ENCODE measurements at places on chromosomes 13 and 19. TPM values are rescaled to one million over a fixed set of nuclear protein-coding genes. Genes with fewer than 3 reads are reported as not detected.

The KLK15 gene
- 2.1 TPM for polyA plus RNA-seq

The DENND1C gene
- polyA plus RNA-seq = 1.8 TPM

The LIM2 gene
- polyA plus RNA-seq = not detected

DNA sequence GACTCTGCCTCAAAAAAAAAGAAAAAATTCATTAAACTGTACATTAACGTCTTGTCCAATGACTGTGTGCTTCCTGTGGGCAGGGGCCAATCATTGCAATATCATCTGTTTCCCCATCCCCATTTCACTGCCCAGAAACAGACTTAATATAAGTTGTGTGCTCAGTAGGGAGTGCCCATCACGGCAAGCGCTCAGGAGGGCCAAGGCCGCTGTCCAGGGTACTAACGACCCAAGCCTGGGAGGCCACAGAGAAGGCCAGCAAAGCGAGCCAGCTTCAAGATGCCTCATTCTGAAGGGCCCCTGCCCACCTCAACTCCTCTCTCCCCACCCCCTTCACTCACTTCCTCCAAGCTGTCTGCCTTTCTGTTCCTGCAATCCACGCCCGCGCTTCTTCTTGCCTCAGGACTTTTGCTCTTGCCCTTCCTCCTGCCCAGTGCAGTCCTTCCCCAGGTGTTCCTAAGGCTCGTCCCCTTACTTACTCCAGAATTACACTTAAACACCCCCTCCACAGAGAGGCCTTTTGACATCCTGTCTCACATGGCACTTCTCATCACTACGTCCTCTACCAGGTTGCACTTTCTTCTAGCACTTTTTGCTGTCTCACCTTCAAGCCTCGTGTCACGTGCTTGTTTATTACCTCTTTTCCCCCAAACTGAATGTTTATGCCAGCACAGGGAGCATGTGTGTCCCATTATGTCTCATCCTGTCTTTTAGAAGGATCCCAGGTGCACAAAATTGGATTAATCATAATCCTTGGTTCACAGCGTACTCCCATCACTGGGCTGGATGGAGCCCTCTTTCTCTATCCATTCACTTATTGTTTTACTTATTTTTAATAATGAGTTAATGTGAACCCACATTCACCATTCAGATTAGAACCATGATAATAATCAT lies 11.3 kb upstream of the POU2F2 start:
- no peak for DNase-seq
- H3K4me1 ChIP-seq = no peaks in the 10 kb centered on the region
- no peaks in the 10 kb centered on the region for H3K36me3 ChIP-seq
- no peaks in the 10 kb centered on the region for H3K27me3 ChIP-seq

DNA sequence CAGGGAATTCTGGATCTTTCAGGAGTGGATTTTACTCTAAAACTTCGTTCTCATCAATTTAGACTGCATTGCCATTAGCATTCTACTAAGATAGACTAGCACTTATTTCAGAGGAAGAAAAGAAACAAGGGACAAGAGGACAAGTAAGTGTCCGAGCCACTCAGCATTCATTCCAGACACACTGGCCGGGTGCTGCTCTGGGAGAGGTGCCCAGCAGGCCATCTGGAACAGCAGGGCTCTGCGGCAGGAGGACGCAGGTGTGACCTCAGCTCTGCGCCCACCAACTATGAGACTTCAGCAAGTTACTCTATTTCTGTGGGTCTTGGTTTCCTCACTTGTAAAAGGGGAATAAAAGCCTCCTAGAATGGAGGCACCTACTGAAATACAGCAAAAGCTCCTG lies 4.2 kb downstream of the EPS15L1 start:
- no peak overlapping the region for H3K4me3 ChIP-seq
- H3K27me3 ChIP-seq = no peaks in the 10 kb centered on the region
- DNase-seq = no peak
- no peak overlapping the region for H3K27ac ChIP-seq

DNA sequence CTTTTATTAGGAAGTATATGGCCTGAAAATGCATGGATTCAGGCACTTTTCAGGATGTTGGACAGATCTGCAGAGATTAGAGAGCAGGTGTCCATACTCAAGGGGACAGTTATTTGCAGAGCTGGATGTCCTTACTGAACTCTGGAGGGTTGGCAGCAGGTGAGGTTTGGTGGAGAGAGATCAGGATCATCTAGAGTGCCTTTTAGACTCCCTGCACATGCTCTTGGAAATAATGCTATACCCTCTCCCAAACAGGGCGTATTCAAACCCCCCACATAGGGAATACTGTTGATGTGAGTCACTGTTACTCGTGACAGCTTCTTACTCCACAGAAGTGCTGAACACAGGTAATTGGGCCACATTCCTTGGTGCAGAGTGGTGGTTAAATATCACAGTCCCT lies 725.7 kb upstream of the SGCG start:
- H3K27ac ChIP-seq = no peak overlapping the region
- no peaks in the 10 kb centered on the region for H3K36me3 ChIP-seq
- H3K4me1 ChIP-seq = no peaks in the 10 kb centered on the region
- no peak for DNase-seq
- H3K4me3 ChIP-seq = no peak overlapping the region
- H3K27me3 ChIP-seq = no peaks in the 10 kb centered on the region

GRCh38 chr19:21604351-21604926 lies 99.0 kb downstream of the ZNF429 start:
- peak overlapping the region; percentile 79 for H3K27ac ChIP-seq
- H3K36me3 ChIP-seq = no peaks in the 10 kb centered on the region
- H3K4me1 ChIP-seq = peaks cover 13% of the 10 kb centered on the region
- H3K4me3 ChIP-seq = peak overlapping the region; percentile 51
- H3K27me3 ChIP-seq = no peaks in the 10 kb centered on the region

DNA sequence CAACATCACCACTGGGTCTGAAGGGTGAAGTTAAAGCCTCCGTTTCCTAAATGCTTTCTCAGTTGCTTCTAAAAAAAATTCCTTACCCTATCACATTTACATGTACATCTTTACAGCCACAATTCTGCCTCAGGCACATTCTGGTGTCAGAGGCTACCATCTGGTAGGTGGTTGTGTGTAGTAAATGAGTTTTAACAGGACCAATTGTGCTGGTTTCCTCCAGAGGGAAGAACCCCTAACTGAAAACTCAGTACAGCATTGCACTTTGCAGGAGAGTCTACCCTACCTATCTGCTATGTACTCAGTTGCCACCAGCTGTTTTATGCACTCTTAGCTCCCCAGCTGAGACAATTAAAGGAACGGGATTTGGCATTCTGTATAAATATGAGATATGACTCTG lies 1576.5 kb downstream of the PCDH9 start:
- H3K27ac ChIP-seq = no peak overlapping the region
- H3K36me3 ChIP-seq = no peaks in the 10 kb centered on the region
- no peak for DNase-seq
- H3K4me3 ChIP-seq = no peak overlapping the region
- no peaks in the 10 kb centered on the region for H3K4me1 ChIP-seq
- H3K27me3 ChIP-seq = no peaks in the 10 kb centered on the region

GRCh38 chr13:45733361-45733760 lies 31.2 kb downstream of the CBY2 start:
- no peaks in the 10 kb centered on the region for H3K36me3 ChIP-seq
- no peaks in the 10 kb centered on the region for H3K4me1 ChIP-seq
- no peaks in the 10 kb centered on the region for H3K27me3 ChIP-seq
- H3K4me3 ChIP-seq = no peak overlapping the region

- H3K4me3 ChIP-seq = no peak overlapping the region
- DNase-seq = no peak
- peaks cover 21% of the 10 kb centered on the region for H3K27me3 ChIP-seq
- no peaks in the 10 kb centered on the region for H3K4me1 ChIP-seq
Observed at GRCh38 chr19:38564981-38565690, 52.6 kb downstream of the MAP4K1 start.

DNA sequence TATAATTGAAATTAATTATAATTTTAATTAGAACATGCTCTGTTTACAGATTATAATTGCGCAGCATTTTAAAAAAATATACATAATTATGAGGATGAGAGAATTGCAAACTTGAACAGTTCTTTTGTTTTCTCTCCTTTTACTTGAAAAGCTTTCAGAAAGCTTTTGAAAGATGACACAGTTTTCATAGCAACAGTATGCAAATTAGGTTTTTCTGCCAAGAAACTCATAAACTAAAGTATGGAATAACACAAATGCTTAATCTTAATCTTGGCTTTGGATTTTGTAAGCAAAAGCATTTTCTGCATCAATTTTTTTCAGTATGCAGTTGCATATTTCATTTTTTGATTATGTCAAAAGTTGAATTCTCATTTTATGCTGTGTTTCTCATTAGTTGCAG lies 32.8 kb upstream of the AKAP11 start:
- no peak for DNase-seq
- H3K36me3 ChIP-seq = no peaks in the 10 kb centered on the region
- no peak overlapping the region for H3K27ac ChIP-seq
- H3K4me3 ChIP-seq = no peak overlapping the region
- H3K27me3 ChIP-seq = no peaks in the 10 kb centered on the region

- H3K36me3 ChIP-seq = no peaks in the 10 kb centered on the region
- no peaks in the 10 kb centered on the region for H3K4me1 ChIP-seq
- H3K4me3 ChIP-seq = no peak overlapping the region
- no peak for DNase-seq
- no peaks in the 10 kb centered on the region for H3K27me3 ChIP-seq
Observed at GRCh38 chr13:50214514-50214913, 199.3 kb downstream of the KCNRG start.

DNA sequence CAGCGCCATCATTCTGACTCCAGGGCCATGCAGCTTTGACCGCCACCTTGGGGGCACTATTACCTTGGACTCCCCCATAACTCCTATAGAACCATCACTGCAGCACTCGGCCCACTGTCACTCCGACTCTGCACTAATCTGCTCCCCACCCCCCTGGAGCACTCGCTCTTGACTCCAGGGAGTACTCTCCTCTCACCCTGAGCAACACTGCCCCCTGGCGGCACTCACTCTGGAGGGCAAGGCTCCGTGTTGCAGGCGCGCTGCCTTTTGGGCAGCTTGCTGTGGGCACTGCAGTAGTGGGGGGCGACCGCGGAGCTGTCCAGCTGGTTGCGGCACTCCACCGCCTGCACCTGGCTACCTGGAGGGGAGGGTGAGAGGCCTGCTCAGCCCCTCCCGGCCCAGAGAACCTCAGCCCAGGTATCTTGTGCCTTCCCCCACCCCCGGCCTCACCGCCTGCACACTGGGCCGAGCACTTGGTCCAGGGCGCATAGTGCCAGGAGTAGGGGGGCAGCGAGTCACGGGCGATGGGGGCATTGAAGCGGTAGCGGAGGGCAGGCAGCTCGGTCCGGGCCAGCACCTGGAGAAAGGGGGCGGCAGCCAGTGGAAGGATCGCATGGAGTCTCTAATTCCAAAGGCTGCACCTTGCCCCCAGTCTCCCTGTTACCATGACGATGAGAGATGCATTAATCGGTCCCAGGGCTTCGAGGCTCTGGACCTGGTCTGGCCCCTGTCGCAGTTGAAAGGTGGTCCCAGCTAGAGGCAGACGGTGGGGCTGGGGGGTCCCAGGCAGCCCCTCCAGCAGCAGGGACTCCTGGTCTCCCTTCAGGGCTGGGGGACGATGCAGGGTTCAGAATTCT lies 8.9 kb upstream of the MYO1F start:
- DNase-seq = no peak
- H3K27me3 ChIP-seq = no peaks in the 10 kb centered on the region
- H3K4me3 ChIP-seq = no peak overlapping the region
- no peaks in the 10 kb centered on the region for H3K4me1 ChIP-seq
- no peak overlapping the region for H3K27ac ChIP-seq
- H3K36me3 ChIP-seq = no peaks in the 10 kb centered on the region
